Common myeloid progenitor, CD34-positive (primary cell): ENCODE measurements at places on chromosomes 5 and 9.
A peak's percentile ranks its signal among the peaks of the same experiment; 100 is the strongest.

- DNase-seq, result no peak
These were observed 671 bp downstream of the DUSP1 start for GRCh38 chr5:172770374-172770674.

GRCh38 chr9:117720555-117720954 is 16.4 kb downstream of the TLR4 start:
- DNase-seq, result no peak

GRCh38 chr5:109354761-109355160 is 55.0 kb downstream of the PJA2 start:
- peak; percentile 31 for DNase-seq

GRCh38 chr5:9343146-9343850 is 202.6 kb downstream of the SEMA5A start:
- no peak for DNase-seq

DNA sequence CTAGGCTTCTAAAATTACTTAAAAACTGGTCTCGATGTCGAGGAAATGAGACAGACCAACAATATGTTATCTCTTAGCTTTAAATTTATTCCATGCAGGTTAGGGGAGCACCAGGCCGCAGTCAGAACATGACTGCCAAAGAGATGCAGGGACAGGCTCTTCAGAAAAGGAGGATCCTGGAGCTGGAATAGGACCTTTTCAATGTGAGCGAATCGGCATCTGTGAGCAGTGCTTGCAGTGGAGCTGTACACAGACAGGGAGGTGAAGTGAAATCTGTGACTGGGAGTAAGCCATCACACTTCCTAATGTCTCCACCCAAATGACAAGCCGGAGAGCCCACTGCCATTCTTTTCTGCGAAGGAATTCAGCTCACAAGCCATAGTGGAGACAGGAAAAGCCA is 78.2 kb downstream of the EFNA5 start:
- no peak for DNase-seq

GRCh38 chr5:6907320-6907918 is 194.2 kb downstream of the TENT4A start:
- no peak for DNase-seq

- DNase-seq, result no peak
These were observed 4.7 kb downstream of the LNPEP start for GRCh38 chr5:96940586-96940985.

DNA sequence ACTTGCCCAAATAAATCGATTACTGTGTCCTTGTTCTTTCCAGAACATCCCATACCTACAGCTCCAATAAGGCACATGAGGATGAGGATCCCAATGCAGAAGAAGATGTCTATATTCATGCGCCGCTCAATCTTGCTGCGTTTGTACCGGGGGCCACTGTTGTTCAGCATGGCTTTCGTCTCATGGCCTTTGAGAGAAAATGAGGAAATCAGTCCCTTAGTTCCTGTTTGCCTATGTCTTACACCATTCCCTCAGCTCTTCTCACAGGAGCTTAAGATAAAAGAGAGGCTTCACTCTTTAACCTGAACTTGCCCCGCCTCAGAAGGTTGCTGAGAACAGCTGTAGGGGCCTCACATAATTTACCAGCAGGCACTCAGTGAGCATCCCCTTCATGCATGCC is 211.6 kb downstream of the ATP10B start:
- DNase-seq, result no peak

- peak; percentile 15 for DNase-seq
These were observed 19.8 kb downstream of the NACC2 start for GRCh38 chr9:136075134-136075841.

DNA sequence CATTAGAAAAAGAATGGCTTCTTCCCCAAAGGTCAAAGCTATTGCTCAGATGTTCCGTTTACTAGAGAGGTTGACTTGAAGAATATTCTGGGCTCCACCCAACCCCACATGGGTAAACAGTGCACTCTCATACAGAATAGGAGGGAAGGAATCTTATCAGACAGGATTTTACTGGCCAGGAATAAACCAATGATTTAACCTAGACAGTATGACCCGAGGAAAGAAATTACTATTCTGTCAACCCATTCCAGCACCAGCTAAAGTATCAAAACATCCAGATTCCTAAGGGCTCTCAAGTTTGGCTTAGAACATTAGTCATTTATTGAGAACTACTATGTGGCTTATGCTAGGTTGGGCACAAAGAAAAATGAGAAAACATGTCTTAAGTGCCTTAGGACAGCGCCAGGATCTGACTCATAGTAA is 493.6 kb upstream of the KLF4 start:
- DNase-seq, result no peak

DNA sequence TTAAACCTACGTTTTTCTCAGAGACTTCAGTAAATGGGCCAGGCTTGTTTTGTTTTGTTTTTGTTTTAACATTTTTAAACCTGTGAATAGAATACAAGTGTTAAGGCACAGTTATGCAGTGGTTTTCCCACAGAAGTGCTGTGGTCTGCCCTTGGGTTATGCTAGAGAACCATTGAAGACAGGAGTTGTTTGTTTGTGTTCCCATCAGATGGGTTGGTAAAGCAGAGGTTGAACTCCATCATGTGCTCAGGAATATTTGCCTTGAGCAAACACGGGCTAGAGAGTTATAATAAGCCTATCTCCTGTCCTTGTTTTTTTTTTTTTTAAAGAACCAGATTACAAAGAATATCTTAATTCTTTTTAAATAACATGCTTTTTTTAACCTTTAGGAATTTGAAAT is 28.5 kb downstream of the RHOBTB3 start:
- no peak for DNase-seq

- DNase-seq, result no peak
These were observed 59.9 kb downstream of the GABRA6 start for GRCh38 chr5:161745392-161745791.

- no peak for DNase-seq
These were observed 26.2 kb downstream of the USP20 start for GRCh38 chr9:129861447-129861827.

DNA sequence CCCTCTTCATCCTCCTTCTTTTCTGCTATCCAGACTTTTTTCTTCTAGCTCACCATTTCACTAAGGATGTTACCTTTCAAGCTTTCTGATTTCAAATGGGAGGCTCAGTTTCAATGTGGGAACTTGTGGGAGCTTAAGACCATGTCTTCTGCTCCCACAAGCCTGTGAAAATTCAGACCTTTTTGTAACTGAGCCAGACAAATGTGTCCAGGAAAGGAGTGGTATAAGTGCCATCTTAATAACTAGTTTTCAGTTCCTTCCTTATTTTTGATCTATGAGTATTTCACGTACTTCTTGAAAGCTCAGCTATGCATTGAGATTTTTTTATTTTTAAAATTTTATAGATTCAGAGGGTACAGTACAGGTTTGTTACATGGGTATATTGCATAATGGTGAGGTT is 4.6 kb upstream of the ERCC6L2 start:
- DNase-seq, result no peak

GRCh38 chr9:4922730-4923129 is 62.3 kb upstream of the JAK2 start:
- DNase-seq, result no peak

DNA sequence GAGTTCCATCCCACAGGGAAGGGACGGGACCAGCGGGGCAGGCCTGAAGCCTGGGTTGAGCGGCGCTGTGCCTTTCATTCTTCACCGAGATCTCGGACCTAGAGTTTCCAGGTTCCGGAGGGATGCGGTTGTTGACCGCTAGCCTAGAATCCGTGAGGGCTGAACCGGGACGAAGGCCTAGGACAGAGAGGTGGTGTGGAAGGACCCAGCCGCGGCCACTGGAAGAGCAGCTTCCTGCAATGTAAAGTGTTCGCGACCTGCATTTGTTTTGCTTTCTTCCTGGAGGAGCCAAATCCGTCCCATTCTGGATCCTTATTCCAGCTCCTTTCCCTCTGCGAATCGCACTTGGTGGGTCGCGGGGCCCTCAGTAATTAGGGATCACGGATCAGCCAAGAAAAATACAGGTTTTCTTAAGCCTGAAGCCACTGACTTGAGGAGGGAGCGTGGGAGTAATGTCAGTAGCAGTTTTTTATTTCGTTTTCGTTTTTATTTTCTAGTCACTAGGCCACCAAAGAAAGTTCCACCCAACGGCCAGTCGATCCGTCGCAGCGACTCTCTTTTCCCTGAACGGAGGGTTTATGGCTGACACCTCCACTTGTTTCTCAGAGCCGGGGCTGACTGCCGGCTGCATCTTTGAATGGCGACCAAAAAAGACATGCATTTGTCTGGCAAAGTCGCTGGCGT is 48.6 kb downstream of the ANXA2R start:
- DNase-seq, result peak; percentile 33
